Fibroblast of the conjunctiva (primary cell): ENCODE measurements at places on chromosomes 3 and 15.

DNA sequence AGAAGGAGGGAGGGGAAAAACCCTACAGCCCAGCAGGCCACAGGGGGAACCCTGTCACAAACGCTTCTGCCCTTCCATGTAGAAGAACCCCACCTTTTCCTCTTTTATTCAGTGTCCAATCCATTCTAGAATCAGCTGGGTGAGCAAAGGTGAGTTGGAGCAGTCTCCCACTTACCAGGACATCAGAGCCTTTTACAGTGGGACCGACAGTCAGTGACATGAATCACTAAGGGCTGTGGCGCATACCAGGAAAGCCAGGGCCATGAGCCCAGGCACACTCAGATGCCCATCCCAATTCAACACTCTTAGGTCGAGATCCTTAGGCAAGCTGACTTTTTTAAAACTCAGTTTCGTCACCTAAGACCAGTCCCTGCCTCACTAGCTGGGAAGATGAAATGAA lies 146.1 kb downstream of the AQP9 start:
- no peak for DNase-seq

DNA sequence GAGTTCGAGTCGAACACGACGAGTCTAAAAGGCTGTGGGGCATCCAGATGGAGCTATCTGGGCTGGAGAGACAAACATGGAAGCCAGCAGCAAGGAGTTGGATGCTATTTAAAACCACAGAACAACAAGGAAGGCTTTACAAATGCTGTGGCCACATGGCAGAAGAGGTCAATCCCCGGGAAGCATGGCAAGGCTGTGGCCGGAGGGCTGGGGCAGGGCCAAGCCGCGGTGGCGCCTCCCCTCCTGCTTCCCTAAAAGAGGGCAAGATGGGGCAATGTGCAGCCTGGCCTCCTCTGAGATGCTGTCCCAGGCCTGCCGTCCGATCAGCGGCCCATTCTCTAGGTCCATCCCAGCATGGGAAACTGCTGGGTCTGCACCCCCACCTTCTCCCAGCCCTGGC lies 139.1 kb downstream of the SRGAP3 start:
- DNase-seq = no peak

DNA sequence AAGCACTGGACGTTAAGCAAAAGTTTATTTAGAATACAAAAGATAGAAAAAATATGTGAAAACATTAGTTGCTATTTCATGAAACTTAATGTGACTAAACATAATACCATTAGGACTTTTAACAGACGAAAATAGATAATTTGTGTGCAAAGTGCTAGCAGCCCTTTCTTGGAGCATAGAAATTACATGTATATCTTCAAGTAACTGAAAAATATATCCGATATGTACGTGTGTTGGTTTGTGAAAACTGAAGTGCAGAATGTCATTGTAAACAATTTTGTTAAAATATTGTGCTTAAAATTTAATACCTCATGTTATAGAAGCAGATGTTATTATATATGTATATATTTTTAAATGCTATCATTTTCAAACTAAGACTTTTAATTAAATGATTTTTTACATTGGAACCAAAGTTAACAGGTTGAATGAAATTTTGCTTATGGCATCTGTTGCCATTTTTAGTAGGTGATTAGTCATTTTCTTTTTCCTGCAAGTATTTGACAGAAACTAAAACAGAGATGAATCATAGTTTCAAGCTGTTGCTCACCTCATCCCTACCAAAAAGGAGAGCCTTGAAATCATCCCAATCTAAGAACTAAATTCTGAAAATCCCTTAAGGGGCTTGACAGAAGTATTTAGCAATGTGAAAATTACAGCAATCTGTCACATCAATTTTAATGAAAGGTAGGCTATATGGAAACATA lies 334.8 kb downstream of the NAALADL2 start:
- no peak for DNase-seq

DNA sequence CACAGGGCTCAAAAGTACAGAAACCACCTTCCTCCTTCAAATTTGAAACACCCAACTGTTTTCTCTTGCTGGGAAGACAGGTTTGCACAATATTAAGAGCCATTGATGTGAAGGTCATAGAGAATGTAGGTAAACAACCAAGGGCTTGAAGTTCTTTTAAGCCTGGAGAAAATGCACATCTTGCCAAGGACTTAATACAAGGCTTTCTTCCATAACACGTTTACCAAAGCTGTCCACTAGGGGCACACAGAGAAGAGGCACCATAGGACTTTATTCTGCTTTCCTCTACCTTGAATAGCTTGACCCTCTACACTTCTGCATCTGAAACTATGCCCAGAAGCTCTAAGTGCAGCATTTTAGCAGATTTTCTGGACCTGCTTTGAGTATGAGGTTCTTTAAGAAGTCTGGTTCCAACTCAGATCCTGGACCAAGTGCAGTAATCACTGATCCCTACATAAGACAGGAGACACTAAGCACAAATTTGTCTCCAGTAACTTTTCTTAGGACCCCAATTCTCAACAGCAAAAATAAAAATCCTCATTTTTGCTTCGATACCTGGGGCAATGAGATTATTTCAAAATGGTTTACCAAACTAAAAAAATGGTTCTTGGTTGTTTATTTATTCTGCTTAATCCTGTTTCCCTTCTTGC lies 138.0 kb downstream of the FBN1 start:
- DNase-seq = peak; percentile 72

DNA sequence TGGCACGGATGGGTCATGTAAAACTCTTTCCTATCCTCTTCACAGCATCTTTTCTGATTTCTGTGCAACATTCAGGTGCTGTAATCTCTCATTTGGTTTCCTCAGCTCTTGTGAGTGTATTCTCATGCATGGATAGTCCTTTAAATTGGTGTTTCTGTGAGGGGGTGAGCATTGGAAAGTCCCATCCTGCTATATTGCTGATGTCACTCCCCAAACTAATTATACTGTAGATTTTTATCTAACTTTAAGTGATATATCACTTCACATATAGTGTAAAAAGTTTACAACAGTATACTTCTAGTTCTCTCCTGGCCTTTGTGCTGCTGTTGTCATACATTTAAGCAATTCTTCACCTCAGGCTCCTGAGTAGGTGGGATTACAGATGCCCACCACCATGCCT lies 102.7 kb downstream of the GLDN start:
- no peak for DNase-seq

DNA sequence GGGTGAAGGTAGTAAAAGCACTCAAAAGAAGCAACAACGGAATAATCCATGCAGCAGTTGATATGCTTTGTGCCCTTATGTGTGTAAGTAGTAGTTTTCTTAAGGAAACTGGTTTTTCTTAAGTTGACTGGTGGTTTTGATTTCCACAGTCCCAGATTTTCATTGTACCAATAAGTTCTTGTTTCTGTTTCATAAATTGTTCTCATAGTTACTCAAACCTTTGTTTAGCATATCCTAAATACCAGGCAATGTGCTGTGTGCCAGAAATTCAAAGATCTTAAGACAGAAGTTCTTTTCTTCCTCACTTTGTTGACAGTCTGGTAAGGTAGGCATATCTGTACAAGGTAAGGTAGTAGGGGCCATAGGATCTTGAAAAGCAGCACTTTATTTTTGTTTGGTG lies 40.0 kb downstream of the DNAJC13 start:
- no peak for DNase-seq

DNA sequence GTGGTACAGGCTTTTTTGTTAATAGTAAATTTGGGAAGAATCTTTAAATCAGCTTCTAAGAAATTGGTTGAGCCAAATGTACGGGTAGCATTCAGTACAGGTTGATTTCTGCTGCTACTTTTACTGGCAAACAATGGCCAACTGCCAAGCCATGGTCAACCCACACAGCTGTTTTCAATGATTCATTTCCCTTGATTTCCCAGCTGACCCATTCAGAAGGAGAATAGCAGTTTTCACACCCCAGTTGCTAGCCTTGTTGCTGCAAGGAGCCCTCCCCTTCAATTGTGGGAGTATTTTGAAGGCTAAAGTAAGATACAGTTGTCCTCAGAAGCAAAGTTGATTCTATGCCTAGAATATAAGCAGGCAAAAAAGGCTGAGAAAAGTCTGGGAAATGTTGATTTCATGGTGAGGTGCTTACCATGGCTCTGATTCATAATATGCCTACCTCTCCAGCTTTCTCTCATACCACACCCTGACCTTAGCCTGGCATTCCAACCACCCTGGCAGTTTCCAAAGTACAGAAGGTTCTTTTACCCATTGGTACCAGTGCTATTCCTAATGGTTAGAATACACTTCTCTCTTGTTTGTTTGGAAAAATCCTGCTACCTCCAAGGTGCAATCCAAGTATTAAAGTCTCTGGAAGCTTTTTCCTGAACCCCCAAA lies 320.3 kb upstream of the TGFBR2 start:
- DNase-seq = peak; percentile 91

GRCh38 chr3:19427422-19428149 lies 279.3 kb downstream of the KCNH8 start:
- no peak for DNase-seq

DNA sequence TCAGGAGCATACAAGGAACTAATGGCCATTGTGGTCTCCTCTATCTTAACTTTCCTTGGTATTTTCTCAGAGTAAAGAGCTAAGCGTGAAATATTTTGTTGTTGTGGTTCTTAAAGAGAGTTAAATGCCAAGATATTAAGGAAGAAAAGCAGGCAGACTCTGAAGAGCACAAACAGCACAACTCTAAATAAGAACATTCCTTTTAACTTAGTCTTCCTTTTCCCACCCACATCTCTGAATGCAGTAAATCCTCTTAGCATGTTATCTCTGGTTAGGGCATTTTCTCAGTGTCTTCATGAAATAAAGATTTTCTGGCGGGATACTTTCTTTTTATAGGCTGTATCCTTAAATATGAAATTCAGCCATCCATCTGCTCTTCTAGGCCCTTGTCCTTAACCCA lies 1.5 kb downstream of the GPR87 start:
- no peak for DNase-seq

- DNase-seq = no peak
Observed at GRCh38 chr15:65653341-65653740, 31.6 kb downstream of the SLC24A1 start.

DNA sequence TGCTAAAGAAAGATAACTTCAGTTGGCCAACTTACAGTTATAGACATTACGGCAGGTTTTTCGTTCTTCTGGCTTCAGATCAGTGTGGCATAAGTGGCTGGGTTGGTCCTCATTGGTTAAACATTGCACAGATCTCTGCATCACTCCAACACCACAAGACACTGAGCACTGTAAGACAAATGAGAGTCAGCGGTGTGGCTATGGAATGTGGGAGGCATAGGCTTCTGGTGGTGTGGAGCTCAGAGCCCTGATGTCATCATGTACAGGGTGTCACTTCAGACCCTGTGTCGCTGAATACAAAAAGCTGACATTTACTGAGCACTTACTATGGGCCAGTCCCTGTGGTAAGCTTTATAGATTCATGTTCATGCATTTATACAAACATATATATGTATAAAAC lies 146.0 kb downstream of the ADAMTS9 start:
- DNase-seq = no peak

GRCh38 chr15:58498821-58499580 lies 67.2 kb downstream of the LIPC start:
- peak; percentile 32 for DNase-seq

- DNase-seq = no peak
Observed at GRCh38 chr3:76638006-76638405, 401.9 kb upstream of the ROBO2 start.

DNA sequence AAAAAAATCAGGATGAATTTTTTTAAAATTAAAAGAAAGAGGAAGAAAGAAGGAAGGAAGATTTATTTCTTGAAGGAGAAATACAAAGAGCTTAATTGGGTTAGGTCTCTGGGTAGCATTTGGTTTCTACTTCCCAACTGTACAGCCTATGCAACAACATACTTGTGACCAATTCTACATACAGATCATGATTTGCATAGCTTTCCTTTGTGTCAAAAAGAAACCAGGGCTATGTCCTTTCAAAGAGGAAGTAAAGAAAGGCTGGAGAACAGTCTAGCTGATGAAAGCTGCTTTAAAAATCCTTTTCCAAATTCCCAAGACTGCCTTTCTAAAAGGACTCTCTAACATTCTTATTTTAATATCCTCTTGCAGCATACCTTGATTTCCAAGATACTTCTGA lies 6.1 kb upstream of the HGD start:
- DNase-seq = no peak

GRCh38 chr15:38886315-38887163 lies 321.9 kb upstream of the RASGRP1 start:
- peak; percentile 78 for DNase-seq

- no peak for DNase-seq
Observed at GRCh38 chr3:67685499-67685898, 31.1 kb upstream of the SUCLG2 start.

GRCh38 chr15:25830844-25831451 lies 32.2 kb downstream of the ATP10A start:
- DNase-seq = peak; percentile 89

DNA sequence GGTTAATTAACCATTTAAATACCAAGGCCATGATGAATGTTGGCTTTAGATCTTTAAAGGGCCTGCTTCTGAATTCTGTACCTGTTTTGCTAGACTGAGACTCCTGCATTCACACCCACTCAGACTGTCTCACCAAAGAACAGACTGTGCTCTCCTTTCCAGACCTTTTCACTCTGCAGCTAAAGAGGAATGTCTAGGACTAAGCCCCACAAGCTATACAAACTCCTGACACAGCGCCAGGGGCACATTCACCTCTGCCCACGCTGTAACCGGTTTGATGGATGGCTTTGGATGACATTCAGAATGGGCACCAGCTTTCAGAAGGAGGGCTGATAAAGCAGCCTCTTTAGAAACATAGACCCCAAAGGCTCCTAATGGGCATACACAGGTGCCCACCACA lies 200.1 kb downstream of the KCNMB2 start:
- no peak for DNase-seq

GRCh38 chr3:152583963-152584362 lies 251.0 kb upstream of the P2RY1 start:
- DNase-seq = peak; percentile 38

- no peak for DNase-seq
Observed at GRCh38 chr3:128076483-128077201, 24.4 kb downstream of the SEC61A1 start.

- no peak for DNase-seq
Observed at GRCh38 chr15:68425428-68426060, 6.4 kb downstream of the ITGA11 start.

GRCh38 chr3:24837601-24838000 lies 343.0 kb upstream of the THRB start:
- DNase-seq = no peak

DNA sequence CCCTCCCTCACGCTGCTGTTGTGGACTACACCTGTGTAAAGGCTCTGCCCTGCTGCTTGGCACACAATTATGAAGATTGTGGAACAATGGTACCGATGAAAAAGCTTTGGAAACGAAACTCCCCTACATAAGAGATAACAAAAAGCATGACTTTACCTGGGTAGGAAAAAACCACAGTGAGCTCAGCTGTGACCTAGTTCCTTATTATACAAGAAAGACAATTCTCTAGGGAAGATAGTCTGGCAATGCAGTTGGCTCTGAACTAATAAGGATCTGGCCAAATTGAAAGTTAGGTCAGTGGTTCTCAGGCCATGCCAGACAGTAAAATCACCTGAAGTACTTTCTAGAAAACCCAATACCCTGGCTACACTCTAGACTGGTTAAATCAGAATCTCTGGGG lies 16.1 kb downstream of the CLEC3B start:
- no peak for DNase-seq
